ENCODE measurements at places on chromosomes 16 and 17.
A peak's percentile ranks its signal among the peaks of the same experiment; 100 is the strongest.

GRCh38 chr17:44024271-44024663 is 9.5 kb upstream of the TMEM101 start:
- no peak for DNase-seq

GRCh38 chr17:50425682-50426471 is at the start of gene ACSF2:
ACSF2 (plus strand) TSS chr17:50426218; CDS start chr17:50426262, 44 bp downstream.
- DNase-seq = peak; percentile 64

DNA sequence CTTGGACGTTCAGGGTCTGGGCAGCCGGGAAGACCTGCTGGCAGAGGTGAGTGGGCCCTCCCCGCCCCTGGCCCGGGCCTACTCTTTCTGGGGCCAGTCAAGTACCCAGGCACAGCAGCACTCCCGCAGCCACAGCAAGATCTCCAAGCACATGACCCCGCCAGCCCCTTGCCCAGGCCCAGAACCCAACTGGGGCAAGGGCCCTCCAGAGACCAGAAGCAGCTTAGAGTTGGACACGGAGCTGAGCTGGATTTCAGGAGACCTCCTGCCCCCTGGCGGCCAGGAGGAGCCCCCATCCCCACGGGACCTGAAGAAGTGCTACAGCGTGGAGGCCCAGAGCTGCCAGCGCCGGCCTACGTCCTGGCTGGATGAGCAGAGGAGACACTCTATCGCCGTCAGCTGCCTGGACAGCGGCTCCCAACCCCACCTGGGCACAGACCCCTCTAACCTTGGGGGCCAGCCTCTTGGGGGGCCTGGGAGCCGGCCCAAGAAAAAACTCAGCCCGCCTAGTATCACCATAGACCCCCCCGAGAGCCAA is 8.6 kb upstream of the ABCC3 start:
- peak; percentile 36 for DNase-seq

- DNase-seq = no peak
Measured at GRCh38 chr16:70364399-70364798, 17.7 kb downstream of the DDX19A start.

- no peak for DNase-seq
Measured at GRCh38 chr16:9123871-9124270, 32.4 kb downstream of the HAPSTR1 start.

- no peak for DNase-seq
Measured at GRCh38 chr16:54282928-54283724, 3.5 kb downstream of the IRX3 start.

DNA sequence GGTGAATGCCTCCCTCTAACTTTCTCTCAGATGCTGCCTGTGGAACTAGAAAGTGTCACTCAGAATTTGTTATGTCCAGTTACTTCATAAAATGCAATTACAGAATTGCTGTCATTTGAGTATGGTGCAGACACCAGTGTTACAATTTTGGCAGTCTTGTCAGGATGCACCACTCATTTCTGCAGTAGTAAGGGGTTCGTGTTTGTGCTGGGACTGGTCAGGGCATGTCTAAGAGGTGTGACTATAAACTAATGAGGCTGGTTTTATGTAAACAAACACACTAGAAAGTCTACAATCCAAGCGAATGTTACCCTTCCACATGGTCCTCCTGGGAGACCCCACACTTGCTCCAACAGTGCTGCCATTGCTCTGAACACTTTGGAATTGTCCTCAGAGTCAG is 206.2 kb downstream of the ANKFN1 start:
- DNase-seq = no peak

- no peak for DNase-seq
Measured at GRCh38 chr16:7438601-7439000, 106.0 kb downstream of the RBFOX1 start.

DNA sequence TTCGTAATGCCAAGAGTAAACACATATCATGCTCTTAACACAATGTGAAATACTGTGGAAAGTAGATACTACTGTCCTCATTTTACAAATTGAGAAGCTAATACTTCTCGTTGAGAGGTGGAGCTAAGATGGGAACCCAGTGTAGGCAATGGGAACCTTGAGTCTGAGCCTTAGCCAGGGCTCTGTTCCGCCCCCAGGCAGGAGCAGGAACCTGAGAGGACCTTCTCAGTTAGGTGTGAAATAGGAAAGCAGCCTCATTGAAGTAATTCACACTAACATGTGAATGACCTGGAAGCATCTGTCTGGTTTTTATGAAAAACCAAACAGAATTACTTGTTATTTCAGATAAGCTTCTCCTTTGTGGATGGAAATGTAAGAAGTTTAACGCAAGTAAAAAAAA is 62.6 kb upstream of the RBFOX1 start:
- DNase-seq = no peak

- DNase-seq = no peak
Measured at GRCh38 chr17:7707446-7707845, 2.4 kb downstream of the EFNB3 start.

- DNase-seq = no peak
Measured at GRCh38 chr17:37643869-37644268, 623 bp upstream of the DDX52 start.

DNA sequence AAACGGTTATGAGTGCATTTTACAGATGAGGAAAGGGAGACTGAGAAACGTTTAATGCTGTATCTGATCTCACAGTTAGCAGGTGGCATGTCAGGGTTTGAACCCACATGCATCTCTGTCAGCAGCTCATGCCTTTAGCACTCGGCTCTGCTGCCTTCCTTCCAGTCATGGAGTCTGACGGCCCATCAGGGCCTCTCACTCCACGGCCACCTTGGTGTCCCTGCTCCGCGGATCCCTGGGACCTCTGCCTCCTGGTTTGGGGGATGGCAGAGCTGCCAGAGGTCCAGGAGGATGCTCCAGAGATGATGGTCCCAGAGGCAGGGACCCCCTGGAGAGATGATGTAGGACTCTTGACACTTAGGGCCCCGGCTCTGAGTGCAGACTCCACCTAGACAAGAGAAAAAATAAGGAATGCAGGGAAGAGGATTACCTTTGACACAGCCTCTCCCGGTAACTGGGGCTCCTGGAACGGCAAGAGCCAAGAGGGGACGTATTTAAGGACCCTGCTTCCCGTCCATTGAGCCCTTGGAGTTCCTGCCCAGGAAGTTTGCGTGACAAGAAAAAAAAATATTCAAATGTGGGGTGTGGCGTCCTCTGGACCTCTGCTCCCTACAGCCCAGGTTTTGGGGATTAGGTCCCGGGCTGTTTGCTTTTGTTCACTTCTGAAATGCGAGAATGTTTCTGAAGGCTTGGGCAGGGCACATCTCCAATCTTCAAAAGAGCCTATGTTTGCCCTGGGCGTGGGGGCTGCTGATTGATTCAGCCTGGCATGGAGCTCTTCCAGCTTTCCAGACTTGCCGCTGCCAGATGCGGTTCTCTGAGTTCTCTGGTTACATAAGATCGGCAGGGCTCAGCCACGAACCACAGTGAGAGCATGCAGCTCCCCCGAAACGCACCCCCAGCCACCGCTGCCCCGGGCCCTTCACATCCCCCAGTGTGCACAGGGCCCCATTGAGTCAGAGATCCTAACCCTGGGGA is at the start of gene ALDH3A1:
Gene ALDH3A1, minus strand, starts transcription at position 470 of the 978 bp plus-strand sequence. CDS start 3,169 bp downstream, outside the sequence.
- no peak for DNase-seq

DNA sequence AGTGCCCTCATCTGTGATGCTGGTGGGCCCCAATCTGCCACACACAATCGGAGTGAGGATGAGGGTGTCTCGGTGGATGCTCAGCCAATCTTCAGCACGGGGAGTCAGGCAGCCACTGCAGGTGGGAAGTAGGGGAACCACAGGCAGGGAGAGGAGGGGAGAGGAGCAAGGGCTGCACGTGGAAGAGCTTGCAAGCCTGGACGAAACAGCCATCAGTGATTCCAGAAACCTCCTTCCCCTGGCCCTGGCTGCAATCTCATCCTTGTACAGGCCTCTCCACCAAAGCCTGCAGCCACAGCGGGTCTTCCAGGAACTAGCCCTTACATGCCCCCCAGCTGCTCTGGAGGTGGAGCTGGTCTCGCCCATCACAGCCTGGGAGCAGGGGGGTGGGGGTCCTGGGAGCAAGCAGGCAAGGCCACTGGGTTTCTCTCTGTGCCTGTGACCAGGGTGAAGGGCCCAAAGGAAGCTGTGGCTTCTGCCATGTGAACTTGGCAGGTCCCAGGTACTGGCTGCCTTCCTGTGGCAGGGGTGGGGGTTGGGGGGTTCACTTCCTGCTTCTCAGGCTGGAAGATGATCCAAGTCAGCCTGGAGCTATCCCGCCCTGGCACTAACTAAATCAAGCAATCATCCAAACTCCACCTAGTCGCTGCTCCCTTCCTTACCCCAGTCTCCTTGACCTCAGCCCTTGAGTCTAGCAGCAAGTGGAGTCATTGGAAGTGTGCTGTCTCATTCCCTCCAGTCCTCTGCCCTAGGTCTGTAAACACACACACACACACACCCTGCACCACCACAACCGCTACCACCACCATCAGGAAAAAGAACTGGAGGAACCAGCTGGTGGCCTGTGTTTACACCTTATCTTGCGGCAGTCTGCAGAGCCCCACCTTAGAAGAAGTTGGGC is 29.4 kb upstream of the MLKL start:
- no peak for DNase-seq

DNA sequence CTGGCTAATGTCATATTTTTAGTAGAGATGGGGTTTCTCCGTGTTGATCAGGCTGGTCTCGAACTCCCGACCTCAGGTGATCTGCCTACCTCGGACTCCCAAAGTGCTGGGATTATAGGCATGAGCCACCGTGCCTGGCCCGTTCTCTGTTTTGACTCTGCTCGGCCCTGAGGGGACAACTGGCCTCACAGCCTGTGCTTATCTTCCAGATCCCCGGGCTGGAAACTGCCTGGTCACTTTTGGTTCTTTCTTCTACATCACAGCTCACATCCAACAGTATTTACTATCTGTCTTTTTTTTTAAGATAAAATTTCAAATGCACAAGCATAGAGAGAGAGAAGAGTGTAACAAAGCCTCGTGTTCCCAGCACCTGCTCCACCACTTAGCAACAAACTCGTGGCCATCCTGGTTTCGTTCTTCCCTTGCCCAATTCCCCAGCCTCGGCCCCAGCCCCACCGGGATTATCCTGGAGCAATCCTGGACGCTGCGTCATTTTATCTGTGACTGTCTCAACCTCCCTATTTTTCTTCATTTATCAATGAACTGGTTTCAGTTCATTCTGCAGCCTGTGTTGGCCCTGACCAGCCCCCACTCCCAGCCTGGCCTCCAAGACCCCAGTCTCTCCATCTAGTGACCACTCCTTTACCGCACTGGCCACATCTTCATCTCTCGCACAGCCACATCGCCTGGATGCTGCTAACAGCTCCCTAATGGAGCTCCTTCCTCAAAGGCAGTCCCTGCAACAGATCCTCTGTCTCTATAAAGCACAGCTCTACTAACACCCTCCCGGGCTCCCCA is 21.1 kb downstream of the PIMREG start:
- no peak for DNase-seq

- DNase-seq = no peak
Measured at GRCh38 chr17:53249036-53249435, 573.7 kb upstream of the KIF2B start.

GRCh38 chr16:3276679-3277078 is 6.6 kb upstream of the ZNF263 start:
- DNase-seq = no peak

Measured in effector memory CD4-positive, alpha-beta T cell (primary cell).